Stimulated activated CD4-positive, alpha-beta T cell treated with anti-CD3 and anti-CD28 coated beads, TNF-alpha, amount 100 ng/mL, for 1 hour (primary cell): ENCODE measurements at places on chromosomes 11 and 22.

DNA sequence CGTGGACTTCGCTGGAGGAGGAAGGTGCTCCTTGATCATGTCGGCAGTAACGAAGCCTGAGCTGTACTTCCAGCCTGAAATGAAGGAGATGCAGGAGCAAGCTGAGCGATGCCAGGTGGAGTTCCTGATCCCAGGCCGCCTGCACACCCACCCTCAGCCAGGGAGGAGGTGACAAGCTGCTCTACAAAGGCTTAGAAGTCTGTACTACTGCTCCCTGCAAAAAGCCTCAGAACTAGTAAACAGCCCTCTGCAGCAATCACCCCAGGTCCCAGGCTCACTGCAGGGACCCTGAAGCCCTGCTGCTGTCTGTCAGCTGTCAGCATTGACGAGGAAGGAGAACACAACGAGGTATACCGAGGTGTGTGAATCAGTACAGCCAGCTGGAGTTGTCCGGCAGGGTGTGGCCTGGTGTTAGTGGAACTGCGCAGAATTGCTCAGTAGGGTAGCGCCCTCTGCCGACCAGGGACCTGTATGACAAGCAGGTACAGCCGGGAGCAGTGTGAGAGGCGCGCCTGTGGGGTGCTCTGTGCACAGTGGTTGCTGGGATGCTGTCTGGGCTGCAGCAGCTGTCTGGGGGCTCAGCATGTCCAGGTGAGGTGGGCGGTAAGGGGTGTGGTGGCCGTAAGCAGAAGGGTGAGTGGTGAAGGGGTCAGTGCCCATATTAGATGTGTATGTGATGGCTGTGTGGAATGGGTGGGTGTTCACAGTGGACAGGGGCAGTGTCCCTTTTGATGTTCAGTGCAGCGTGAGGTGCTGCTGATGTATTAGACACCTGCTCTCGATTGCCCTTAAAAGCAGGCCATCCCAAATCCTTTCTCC, 7.6 kb downstream of the CYB5R2 start:
- DNase-seq, result peak; percentile 29

DNA sequence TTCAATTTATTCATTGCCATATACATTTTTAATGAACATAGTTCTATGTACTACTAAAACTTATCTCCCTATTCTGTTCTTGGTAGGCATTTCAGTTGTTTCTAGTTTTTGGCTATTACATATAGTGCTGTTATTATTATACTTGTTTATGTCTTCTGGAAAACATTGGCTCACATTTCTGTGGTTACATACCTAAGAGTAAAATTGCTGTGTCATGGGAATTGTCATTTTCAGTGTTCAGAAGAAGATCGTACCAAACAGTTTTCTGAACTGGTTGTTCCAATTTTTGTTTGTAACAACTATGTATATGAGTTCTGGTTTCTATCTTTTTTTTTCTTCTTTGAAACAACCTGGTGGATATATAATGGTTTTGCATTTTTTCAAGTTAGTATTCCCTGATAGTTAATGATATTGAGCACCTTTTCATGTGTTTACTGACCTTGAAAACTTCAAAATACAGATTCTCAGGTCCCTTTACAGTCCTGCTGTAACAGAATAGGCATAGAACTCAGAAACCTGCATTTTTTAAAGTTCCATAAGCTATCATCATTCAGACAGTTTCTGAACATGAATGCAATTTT, 230.7 kb downstream of the JRKL start:
- no peak for DNase-seq

GRCh38 chr11:65787649-65788622, 1.1 kb downstream of the OVOL1 start:
- no peak for DNase-seq

DNA sequence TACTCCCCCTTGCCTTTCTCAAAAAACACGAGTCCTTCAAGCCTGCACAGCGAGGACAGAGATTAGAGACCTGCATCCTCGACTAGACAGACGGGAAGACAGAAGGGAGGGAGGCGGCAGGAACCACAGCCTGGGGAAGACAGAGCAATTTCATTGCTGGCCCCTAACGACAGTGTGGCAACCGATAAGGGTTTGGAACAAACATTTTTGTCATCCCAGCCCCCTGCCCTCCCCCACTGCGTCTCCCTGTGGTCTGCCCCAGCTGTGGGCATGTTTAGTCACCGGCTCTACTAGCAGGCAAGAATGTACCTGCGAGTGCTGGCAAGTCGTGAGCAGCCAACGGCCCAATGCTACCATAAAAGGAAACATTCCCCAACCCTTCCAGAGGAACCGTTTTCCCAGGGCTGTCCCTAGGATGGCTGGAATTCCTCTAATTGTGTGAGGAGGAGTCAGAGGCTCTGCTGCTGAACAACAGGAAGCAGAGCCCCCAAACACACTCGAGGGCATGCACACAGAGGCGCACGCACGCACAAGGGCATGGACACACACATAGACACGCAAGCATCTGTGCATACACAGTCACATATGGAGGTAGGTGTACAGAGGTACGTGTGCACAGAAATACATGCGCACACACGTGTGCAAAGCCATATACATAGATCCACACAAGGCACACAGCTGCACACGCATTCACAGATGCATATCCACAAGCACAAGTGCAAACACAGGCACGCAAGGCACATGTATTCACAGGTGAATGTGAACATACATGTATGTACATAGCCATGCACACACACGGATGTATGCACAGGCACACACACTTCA, 58.3 kb downstream of the MYH9 start:
- peak; percentile 74 for DNase-seq

DNA sequence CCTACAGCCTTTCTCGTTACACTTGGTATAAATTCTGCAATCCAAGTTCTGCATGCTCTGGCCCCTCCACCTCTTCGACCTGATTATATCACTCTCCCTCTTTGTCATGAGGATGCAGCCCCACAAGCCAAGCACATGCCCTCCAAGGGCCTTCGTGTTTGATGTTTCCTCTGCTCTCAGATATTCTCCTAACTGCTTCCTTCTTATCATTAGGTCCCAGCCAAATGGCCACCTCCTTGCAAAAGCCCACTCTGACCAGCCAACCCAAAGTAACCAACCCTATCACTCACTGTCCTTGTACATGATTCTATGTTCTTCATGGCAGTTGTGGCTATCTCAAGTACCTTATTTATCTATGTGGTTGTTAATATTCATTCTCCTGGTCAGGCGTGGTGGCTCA, 38.3 kb upstream of the LRRC55 start:
- no peak for DNase-seq

- no peak for DNase-seq
These were observed 74.3 kb downstream of the RTL6 start for GRCh38 chr22:44423556-44424358.

GRCh38 chr22:17074648-17075002, 10.2 kb upstream of the IL17RA start:
- no peak for DNase-seq

DNA sequence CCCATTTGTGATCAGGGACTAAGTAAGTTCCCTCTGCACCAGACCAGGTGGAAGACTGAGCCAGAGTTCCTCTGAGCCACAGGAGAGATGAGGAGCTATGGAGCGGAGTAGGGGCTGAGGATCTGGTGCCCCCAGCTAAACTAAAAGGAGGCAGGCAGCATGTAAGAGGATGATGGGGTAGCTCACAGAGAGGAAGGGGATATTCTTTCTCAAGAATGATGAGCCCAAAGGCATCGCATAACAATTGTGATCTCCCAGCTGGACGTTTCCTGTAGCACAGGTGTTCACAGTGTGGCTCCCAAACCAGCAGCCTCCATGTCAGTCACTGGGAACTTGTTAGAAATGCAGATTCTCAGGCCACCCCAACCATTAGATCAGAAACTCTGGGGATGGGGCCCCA, 24.4 kb downstream of the ADAMTS8 start:
- no peak for DNase-seq

- no peak for DNase-seq
These were observed 12.9 kb upstream of the MUC6 start for GRCh38 chr11:1049431-1049891.
